ENCODE measurements at places on chromosomes 3 and 15. TPM values are rescaled to one million over a fixed set of nuclear protein-coding genes. Genes with fewer than 3 reads are reported as not detected.

DNA sequence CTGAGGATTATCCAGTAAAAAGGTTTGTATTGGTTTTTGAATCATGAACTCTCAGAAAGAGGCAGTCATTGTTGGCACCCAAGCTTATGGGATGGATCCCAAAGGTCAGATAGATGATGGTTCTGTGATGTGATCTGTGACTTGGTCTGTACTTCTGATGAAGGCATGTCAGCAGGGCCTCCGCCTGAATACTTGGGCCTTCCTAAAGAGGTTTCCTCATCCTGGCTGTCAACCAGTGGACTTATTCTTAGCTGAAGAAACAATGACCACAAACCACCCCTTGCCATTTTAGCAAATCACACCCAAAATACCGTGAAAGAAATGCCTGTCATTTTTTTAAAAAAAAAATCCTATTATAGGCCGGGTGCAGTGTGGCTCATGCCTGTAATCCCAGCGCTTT lies 48.2 kb upstream of the SLC9A9 start:
- DNase-seq, result no peak

NPHP3 gene
- 31.1 TPM for total RNA-seq

DNA sequence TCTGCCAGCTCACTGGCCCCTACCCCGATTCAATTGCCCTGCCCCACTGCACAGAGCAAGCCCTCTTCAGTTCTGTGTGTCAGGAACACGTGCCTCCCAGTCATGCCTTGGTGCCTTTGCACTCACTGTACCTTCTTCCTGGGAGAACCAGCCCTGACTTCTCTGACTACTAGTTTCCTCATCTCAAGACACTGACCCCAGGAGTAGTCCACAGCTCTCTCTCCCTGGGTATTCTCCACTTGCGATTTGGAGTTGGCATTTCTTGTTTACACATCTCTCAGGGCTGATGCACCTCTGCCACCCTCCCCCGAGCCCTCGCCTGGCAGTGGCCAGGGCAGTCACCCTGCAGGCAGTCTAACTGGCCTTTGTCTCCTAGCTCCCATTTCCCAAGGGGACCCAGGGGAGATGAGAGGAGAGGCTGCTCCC lies 5.7 kb downstream of the CISH start:
- no peak for DNase-seq

- DNase-seq, result no peak
Observed at GRCh38 chr3:32347343-32348125, 44.1 kb upstream of the CMTM7 start.

GRCh38 chr15:90456236-90456635 lies 68.2 kb downstream of the IQGAP1 start:
- DNase-seq, result no peak

DNA sequence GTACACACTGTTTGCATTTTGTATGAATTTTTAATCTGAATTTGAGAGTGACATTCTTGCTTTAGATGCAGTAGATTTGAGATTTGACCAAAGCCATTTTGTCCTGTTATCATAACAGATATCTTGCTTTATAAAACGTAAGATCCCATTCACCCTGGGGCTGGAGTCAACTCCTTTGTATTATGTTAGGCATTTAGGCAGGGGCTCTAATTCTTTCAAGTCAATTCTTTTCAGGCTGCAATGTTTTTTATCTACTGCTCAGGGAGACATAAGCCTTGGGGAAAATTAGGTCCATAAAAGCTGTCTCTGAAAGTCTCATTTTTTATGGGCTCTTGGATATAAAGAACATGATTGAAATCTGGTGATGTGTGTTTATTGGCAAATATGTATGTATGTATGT lies 53.0 kb upstream of the CADPS start:
- no peak for DNase-seq

- no peak for DNase-seq
Observed at GRCh38 chr3:165854696-165855095, 17.5 kb upstream of the BCHE start.

GRCh38 chr15:68205954-68206539 lies 915 bp upstream of the CALML4 start:
- no peak for DNase-seq

SEMA6D gene
- 3.8 TPM for total RNA-seq

DNA sequence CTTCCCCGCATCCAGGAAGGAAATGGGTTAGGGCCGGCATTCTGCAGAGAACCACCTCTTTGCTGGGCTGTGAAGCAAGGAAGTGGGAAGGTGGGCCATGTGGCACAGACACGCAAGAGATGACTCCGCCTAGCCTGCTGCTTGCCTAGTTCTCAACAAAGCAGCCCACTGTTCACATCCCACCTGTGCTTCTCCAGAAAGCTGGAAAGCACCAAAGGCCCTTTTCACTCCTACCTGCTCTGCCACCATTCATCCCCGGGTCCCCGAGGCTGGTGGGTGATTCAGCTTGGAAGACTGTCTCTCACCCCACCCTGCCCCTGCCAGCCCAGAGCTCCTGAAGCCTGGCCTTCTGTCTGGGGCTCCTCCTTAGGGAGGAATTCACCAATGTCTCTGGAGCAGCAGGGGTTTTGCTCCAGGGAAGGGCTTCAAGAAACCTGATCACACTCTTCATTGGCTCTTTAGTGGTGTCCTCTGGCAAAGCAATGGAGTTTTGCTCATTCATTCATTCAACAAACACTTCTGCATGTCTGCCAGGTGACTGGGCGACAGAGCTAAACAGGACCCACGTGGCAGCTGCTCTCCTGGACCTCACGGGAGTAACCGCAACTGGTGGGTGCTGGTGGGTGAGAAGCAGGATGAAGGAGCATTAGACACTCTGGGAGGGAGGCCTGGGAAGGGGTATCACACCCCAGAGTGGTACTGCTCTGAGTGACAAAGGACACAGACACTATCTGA lies 145.4 kb upstream of the TLE3 start:
- DNase-seq, result no peak

- DNase-seq, result no peak
Observed at GRCh38 chr3:48661501-48662144, 1.1 kb downstream of the CELSR3 start.

SRGAP3 gene
- total RNA-seq, result 8.6 TPM

- no peak for DNase-seq
Observed at GRCh38 chr15:59570315-59570714, 41.3 kb upstream of the GCNT3 start.

- DNase-seq, result no peak
Observed at GRCh38 chr3:107753976-107754375, 231.2 kb downstream of the BBX start.

RARRES1 gene
- total RNA-seq, result 24.5 TPM

GCNT3 gene
- 2.9 TPM for total RNA-seq

- DNase-seq, result no peak
Observed at GRCh38 chr15:78397382-78397781, 40.6 kb upstream of the IREB2 start.

GRCh38 chr3:33943277-33943676 lies 144.8 kb downstream of the PDCD6IP start:
- peak; percentile 47 for DNase-seq

GRCh38 chr3:50401978-50402595 lies 42.8 kb upstream of the TMEM115 start:
- no peak for DNase-seq

DNA sequence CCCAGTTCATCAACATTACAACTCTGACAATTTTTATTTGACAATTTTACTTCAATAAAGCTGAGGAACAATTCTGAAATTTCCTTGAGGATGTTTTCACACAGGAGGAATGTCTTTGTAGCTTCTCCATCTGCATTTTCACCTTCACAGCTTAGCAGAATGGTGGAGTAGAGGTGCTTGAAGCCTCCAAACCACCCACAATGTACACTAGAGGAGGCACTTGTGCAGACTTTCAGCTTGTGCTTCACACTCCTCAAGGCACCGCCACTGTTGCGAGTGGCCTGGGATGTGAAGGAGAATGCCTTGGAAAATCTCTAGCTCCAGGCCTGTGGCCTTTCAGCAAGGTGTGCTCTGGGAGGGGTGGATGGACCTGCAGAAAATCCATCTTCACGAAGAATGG lies 181.9 kb downstream of the EPHB1 start:
- no peak for DNase-seq

ADGRG7 gene
- not detected for total RNA-seq

NPAP1 gene
- total RNA-seq, result not detected

GRCh38 chr3:127043731-127044510 lies 61.0 kb downstream of the PLXNA1 start:
- DNase-seq, result no peak

SLC9C1 gene
- total RNA-seq, result 0.17 TPM

DNA sequence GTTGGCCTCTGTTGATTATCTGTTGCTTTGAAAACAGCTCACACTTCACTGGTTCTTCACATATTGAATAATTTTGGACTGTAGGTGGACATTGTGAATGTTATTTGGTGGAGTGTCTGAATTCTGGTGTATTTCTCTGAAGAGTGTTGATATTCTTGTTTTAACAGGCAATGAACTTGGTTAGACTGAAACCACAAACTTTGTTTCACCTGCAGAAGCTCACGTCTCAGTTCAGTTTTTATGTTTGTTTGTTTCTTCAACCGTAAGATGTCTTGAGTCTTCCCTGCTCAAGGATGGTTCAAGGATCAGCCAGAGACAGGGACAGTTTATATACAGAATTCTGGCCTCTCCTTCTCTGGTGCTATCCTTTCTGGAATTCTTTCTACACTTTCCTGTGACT lies 43.6 kb downstream of the C3orf20 start:
- DNase-seq, result no peak

ENTPD3 gene
- total RNA-seq, result 1.7 TPM

FMN1 gene
- total RNA-seq, result 4.8 TPM

CFAP100 gene
- total RNA-seq, result not detected

KBTBD8 gene
- total RNA-seq, result 3.3 TPM

DNA sequence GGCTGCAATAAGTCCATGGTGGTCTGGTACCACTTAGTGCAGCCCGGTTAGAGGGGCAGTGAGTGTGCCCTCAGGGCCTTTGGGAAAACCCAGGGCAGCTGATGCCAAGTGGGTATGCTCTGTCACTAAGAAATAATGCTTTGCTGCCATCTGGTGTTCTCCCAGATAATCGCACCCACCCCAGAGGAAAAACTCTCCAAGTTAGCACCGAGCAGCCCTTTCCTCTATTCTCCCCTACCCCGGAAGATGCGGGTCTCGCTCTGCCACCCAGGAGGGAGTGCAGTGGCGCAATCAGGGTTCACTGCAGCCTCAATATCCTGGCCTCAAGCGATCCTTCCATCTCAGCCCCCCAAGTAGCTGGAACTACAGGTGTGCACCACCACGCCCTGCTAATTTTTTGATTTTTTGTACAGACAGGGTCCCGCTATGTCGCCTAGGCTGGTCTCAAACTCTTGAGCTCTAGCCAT lies 21.3 kb upstream of the DAPK2 start:
- DNase-seq, result no peak

- no peak for DNase-seq
Observed at GRCh38 chr15:51861557-51862359, 32.3 kb downstream of the TMOD3 start.

All from esophagus muscularis mucosa (tissue), 4 donors.